Activated naive CD8-positive, alpha-beta T cell treated with anti-CD3 and anti-CD28 coated beads for 36 hours (primary cell): ENCODE measurements at places on chromosomes 1 and 21.

DNA sequence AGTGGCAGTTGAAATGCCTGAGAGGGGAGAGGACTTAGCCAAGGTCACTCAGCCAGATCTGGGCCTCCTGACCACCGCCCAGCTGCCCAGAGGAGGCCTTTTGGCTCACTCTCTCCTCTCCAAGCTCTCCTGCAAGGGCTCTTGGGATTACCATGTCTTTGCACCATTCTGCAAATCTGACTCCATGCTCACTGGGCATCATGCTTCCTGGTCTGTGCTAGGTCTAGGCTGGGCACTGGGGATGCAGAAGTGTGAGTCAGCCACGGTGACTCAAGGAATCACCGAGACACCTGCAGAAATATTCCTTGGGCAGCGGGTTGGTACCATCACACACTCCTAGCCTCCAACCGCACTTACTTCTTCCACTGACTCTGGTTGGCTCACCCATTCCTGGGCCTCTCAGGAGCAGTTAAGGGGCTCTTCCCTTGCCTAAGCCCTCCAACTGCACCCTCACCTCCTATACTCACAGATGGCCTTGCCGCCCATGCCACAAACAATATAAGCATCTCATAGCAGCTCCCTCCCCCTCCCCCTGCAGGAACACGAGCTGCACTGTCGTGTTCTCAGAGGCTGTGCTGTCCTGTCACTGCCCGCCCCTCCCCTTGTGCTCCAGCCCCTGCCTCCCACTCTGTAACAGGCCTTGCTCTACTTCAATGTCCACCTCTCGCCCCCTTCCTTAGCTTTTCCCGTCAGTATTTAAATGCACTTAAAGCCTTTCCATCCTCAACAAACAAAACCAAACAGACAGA is 34.8 kb downstream of the CDCP2 start:
- no peak for DNase-seq

DNA sequence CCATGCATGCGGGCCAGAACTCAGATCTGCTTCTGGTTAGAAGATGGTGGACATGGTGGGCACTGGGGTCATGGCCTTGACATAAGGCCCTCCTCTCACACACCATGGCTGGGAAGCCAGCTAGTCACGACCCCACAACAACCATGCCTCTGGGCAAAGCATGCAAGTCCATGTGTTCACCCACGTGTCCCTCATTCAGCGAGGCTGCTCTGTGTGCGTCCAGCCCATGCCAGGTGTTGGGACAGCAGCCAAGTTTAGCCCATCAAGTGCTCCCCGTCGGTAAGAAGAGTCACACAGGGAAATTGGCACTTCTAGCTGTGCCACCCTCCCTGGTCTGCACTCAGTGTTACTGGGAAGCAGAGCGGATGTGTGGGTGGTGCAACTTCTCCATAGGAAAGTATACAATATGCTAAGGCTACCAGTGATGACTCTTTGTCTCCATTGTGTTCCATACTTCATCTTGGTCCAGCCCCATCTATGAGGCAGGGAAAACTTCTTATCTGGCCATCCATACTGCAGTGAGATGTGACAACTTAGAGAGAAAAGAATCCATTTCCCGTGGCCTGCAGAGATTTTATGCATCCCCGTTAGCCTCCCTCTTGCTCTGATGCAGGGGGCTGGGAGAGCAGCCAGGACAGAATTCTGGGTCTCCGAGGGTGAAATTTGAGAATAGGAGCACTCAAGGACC is 198.0 kb downstream of the GRIK3 start:
- DNase-seq: no peak

DNA sequence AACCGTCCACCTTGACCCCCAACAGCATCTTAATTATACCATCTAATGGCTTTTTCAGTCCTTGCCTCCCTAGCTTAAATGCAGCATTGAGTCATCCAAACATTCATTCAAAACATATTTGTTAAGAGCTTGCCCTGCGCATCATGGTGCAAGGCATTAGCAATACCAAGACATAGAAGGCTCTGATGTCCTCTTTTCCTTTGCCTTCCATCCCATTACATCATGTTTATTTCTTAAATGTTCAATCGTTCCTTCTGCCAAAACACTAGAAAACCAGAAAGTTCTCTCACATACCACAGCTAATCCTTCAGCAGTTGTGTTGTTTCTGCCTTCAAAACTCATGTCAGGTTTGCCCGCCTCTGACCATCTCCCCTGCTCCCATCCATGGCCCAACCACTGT is 29.8 kb upstream of the VTCN1 start:
- no peak for DNase-seq

- no peak for DNase-seq
These were observed 1.8 kb upstream of the HSPG2 start for GRCh38 chr1:21938732-21939538.

DNA sequence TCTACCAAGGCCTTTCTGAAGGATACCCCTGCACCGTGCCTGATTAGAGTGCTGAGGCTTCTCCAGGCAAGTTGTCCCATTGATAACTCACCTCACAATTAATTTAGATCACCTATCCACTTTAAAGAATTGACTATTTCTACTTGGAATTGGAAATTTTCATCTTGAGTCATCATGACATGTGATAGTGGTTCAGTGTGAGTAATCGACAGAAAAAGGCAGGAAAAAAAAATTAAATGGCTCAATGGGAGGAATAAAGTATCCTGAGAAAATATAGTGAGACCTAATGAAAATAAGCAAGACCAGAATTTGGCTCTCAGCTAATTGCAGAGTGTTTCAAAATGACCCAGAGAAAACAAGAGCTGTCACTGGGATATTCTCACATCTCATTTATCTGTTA is 222.4 kb upstream of the C8B start:
- no peak for DNase-seq

DNA sequence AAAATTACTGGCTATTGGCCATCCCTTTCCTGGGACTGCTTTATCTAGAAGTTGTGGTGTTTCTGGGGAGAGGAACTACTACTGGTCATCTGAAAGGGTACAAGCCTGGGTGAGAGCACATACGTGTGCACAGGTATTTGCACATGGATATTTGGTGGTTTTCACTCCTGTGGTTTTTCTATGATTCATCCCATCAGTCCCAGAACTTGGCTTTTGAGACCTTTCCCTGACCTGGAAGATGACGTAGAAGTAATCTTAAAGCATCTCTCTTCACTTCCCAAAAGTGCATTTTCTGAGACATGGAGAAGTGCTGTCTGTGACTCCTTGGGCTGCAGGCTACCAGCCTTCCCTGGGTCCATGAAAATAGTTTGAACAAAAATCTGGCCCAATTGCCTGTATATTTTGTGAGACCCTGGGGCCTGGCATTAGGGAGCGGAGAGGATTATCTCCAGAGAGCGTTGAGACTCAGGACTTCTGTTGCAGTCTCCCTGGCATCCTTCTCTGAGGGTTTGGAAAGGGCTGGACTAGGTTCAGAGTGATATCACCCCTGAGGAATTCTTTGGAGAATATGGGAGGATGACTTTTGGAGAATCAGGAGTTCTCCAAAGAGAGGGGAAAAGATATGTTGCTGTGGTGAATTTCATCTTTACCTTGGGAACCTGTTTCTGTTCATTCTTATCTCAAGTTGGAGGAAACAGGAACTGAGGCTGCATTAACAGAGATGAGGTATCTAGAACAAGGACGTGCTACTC is 130.8 kb downstream of the NOS1AP start:
- no peak for DNase-seq

- DNase-seq: no peak
These were observed 4.2 kb downstream of the IGSF21 start for GRCh38 chr1:18111605-18112297.

GRCh38 chr1:195971589-195971988 is 636.7 kb downstream of the KCNT2 start:
- no peak for DNase-seq

DNA sequence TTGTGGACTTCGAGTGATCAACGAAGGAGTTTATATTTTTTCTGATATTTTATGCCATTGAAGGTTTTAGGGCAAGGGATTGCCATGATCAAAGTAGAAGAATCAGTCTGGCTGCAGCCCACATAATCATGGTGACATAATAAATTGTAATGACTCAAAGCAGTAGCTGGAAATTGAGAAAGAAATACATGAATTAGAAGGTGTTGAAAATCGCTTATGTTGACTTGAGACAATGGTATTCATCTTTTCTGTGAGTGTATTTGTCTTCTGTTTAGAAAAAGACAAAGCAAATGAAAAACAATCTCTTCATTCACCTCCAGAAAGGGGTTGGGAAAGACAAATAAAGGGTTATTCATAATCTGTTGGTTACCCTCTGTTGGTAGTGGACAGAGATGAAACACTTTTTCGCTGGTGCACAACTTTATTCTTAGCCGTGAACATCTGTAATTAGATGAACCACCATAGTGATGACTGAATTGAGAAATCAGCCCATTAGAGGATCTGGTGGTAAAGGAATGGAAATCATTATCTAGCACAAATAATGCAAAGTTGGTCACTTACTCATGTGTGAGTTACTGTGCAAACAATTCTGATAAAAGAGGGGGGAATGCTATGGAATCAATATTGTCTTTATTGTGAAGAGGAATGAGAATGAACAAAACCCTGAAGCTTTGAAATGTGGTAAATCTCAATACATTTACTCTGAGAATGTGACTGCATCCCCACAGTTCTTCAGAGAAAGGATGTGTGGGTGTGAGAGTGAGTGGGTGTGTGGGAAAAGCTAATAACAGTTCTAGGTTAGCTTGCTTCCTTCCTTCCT is 121.8 kb downstream of the NTNG1 start:
- no peak for DNase-seq

GRCh38 chr1:225253784-225254183 is 174.1 kb downstream of the LBR start:
- no peak for DNase-seq

DNA sequence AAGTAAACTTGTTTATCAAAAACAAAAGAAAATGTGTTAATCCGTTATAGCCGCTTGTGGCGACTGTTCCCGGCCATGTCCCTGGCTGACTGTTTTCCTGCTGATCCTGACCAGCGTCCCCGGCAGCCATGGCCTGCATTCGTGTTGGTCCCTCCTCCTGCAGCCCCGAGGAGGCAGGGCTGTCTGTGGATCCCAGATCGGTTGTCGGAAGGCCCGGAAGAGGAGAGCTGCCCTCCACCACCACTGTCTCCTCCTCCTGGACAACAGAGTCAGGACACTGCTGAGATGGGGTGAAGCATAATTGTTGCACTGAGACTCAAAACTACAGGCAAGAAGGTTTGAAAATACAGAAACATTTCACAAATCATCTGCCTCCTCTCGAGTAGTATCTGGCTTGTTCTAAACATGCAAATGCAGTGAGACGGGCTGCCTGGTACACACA is 3.6 kb upstream of the MXRA8 start:
- no peak for DNase-seq

- peak; percentile 63 for DNase-seq
These were observed 19.4 kb downstream of the HSD11B1 start for GRCh38 chr1:209723756-209724693.

DNA sequence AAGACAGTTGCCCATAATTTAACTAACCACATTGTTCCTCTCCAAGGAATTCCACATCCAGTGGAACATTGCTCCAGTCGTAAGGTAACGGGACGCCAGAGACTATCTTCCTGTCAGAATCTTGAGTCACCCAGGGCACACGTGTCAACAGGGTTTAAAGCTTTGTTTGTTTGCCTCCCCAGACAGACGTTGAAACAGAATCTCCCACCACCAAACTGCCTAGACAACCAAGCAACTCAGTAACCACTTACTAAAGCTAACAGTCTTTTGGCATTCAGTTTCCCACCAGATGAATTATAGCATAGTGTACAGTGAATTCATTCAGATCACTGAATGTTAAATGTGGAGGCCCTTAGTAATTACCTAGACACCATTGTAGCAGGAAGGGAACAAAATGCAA is 439.5 kb downstream of the PLPP3 start:
- DNase-seq: no peak

DNA sequence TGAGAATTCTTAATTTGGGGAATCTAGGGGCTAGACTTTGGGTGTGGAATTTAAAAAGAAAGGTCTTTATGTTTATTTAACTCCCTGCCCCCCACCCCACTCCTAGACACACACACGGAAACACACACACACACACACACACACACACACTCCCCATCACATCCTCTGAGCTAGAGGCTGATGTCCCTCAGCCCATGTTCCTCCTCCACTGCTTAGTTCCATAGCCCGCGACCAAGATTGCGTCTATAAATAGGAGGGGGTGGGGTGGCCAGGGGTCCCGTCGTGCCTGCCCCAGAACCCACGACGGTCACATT is 655 bp upstream of the KIRREL1 start:
- DNase-seq: no peak

GRCh38 chr21:45632637-45633251 is 10.8 kb upstream of the PCBP3 start:
- DNase-seq: no peak

GRCh38 chr1:227450489-227450888 is 112.9 kb upstream of the ZNF678 start:
- no peak for DNase-seq

GRCh38 chr1:211113566-211113965 is 20.4 kb downstream of the KCNH1 start:
- no peak for DNase-seq

- DNase-seq: no peak
These were observed 176.1 kb downstream of the CLIC6 start for GRCh38 chr21:34844924-34845238.

DNA sequence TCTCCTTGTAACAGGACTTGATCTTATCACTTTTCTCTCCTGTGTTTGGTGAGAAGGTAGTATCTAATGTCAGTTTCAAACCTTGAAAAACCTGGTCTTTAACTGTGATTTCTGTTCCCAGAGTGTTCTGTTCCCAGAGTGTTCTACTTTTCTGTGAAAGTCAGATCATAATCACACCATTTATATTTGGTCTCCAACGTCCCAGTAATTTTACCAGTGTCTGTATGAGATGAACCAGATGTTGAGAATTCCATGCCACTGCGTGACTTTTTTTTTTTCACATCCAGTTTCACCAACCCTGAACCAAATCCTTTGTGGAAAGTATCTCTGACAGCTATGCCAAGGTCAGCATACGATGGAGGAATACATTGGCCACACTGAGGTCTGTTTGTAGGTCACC is 365.2 kb downstream of the USP25 start:
- no peak for DNase-seq

- DNase-seq: no peak
These were observed 13.5 kb downstream of the SUSD4 start for GRCh38 chr1:223350361-223350908.

GRCh38 chr1:240794046-240794843 is 182.3 kb upstream of the GREM2 start:
- no peak for DNase-seq

- no peak for DNase-seq
These were observed 95.0 kb downstream of the CDC42BPA start for GRCh38 chr1:227223171-227223806.

DNA sequence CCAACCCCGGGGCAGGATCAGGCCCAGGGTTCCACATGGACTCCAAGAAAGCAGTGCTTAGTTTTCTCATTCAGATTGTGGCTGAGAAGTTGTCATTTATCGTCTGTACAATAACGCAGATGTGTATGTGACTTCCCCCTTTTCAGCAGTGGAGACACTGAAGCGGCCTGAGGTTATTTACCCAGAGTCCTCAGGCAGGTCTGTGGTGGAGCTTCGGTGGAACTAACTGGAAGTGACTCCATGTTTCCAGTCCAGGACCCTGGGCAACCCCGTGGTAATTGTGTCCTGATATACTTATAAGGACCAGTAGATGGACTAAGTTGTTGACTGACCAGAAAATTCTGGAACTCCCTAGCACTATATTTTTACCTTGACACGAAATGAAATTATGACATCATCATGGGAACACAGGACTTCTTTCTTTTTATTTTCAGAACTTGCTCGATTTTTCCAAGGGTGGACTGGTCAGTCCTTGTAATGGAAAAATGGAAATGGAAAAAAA is 1.0 kb upstream of the IER5 start:
- peak; percentile 25 for DNase-seq
